ENCODE measurements at places on chromosomes 16 and 17.

- DNase-seq = no peak
Observed at GRCh38 chr17:72477491-72477890, 356.7 kb downstream of the SOX9 start.

DNA sequence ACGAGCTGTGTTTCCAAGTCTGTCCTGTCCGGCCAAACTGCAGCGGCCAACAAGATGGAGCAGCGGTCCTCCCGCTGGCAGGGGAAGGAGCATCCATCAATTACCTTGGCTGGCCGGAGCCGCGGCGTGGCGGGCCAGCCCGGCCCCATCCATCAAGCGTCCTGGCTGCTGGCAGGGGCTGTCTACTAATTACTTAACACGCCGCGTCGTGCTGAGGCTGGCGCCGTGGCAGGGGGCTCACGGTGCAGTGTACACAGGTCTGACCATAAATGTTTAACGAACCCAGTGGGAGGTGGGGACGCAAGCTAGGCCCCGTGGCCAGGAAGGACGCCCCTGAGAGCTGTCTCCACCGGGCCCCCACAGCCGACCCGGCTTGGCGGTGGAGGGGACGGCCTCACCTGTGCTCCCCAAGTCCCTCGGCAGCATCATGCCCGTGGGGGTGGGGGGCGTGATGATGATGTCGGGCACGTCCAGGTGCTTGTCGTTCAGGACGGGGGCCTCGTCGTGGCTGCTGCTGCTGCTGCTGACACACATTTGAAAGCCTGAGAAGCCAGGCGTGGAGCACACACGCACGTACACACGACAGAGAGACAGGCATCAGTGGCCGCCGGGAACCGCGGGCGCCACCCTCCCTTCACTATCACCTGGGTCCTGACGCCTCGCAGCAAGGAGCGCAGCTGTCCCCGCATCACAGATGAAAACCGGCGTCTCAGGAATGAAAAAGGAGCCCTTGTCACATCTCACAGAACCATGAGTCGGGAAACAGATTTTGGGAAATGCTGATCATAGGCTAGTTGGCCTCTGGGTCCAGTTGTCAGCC, 21.2 kb upstream of the GINS2 start:
- DNase-seq = no peak

- DNase-seq = peak; percentile 44
Observed at GRCh38 chr17:6666077-6666521, 14.5 kb downstream of the C17orf100 start.

- DNase-seq = no peak
Observed at GRCh38 chr17:82887255-82888164, 47.7 kb upstream of the ZNF750 start.

DNA sequence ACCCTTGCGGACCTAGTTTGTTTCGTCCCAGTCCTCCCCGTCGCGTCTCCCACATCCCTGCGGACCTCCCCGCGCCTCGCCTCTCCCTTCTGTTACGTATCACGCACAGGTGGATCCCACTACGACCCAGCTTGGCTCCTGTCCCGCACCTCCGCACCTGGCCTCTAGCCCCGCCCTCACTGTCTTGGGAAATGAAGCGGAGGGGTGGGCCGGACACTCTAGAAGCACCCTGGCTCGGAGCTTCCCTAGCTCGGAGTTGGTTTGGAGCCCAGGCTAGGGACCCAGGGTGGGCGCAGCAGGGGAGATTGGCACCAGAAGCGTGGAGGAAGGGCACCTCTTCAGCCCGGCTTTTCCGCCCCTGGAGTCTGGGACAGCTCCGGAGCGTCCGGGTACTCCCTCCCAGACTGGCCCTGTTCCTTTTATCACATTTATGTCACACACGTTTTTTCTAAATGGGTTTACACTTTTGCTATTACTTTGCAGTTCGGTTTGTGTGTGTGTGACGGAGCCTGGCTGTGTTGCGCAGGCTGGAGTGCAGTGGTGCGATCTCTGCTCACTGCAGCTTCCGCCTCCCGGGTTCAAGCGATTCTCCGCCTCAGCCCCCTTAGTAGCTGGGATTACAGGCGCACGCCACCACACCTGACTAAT, 1.4 kb upstream of the CEMP1 start:
- peak; percentile 67 for DNase-seq

GRCh38 chr16:49856672-49857330, 889 bp upstream of the ZNF423 start:
- DNase-seq = no peak

GRCh38 chr16:35795361-35796029, 2336.1 kb downstream of the TP53TG3F start:
- no peak for DNase-seq

GRCh38 chr16:17499223-17499902, 28.6 kb upstream of the XYLT1 start:
- DNase-seq = no peak

DNA sequence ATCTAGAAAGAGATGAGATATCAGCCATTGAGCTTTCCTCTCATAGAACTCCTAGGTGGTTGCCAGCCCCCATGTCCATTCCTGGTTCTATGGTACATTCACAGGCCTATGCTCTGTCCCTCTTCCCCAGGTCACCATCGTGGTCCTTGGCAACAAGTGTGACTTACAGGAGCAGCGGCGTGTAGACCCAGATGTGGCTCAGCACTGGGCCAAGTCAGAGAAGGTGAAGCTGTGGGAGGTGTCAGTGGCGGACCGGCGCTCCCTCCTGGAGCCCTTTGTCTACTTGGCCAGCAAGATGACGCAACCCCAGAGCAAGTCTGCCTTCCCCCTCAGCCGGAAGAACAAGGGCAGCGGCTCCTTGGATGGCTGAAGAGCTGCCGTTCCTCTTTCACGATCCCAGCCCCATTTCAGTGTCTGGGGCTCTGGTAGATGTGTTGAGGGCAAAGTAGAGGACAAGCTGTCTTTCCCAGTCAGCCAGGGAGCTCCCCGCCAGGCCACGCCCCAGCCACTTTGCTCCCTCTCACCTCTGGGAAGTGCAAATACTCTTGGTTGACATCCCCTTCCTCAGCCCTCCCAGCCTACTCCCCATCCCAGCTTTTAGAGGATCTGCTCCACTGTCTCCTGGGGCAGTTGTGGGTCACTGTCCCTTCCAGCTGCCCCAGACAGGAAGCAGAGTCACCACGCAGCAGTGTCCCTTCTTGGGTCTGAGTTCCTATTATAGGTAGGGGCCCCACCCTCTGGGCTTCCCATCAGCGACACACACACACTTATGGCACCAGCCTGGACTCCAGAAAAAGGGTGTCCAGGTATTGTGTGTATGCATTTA, 3.8 kb downstream of the NKIRAS2 start:
- DNase-seq = no peak

DNA sequence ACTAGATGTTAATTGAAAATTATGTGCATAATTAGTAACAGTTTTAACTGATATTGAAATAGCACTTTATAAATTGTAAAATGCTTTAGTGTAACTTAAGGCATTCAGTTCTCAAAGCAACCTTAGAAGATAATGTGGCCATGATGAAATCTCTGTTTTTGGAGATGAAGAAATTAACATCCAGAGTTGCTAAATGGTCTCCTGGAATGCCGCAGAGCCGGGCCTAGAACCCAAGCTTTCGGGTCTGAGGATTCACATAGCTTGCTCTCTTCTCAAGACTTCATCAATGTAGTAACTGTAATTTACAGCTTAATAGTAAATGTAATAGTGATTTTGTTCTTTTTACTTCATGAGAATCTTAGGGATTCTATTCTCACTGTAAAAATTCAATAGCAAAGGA, 272.3 kb downstream of the HS3ST3A1 start:
- no peak for DNase-seq

- no peak for DNase-seq
Observed at GRCh38 chr17:73856556-73856955, 212.3 kb upstream of the SDK2 start.

GRCh38 chr16:64013856-64014255, 1108.0 kb downstream of the CDH11 start:
- DNase-seq = no peak

DNA sequence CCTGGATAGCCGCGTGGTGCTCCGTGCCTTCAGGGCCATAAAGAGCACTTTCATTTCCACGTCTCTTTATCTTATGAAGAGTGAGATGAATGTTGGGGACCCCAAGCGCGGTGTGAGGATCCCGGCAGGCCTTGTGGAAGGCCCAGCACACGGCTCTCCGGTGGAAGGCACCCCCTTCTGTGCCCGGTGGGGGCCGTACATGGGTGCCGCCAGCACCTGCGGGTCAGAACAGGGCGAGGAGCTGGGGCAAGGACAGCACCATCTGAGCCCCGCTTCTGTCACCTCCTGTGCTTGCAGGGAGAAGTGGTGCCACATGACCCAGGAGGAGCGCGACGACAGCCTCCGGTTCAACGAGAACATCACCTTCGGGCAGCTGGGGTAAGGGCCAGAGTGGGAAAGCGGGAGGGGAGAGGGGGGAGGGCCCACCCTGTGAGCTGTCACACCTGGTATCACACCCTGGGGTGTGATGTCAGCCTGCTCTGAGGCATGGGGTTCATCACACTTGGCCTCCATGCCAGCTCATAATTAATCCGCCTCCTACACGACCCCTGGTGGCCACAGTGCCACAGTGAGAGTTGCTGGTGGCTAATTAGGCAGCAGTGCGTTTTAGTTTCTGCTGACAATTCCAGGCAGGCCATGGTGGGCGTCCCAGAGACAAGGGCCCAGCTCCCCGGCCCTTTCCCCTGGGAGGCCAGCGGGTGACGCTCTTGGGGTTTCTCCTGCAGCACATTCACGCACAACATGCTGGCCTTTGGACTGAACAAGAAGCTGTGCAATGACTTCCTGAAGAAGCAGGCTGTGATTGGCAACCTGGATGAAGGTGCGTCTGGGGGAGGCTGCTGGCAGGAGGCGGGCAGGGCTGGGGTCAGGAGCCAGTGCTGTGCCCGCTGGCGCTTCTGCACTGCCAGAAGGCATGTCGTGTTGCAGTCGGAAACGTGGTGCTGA, 25.7 kb downstream of the CIBAR2 start:
- peak; percentile 80 for DNase-seq

- DNase-seq = no peak
Observed at GRCh38 chr16:82043680-82044584, 8.9 kb downstream of the HSD17B2 start.

DNA sequence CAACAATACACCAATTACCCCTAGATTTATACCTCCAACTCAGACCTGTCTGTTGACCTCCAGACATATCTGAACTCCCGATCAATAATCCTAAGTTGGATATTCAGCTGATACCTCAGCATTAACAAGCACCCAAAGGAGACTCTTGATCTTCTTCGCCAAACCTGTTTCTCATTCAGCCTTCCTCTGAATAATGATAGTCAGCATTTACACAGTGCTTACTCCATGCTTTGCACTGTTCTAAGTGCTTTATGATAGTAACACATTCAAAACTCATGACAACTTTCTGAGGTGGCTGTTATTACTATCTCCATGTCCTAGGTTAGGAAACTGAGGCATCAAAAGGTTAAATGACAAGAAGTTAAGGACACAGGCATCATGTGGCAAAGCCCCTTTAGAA, 104.2 kb upstream of the SIAH1 start:
- no peak for DNase-seq

- DNase-seq = no peak
Observed at GRCh38 chr17:76243826-76244679, 3.8 kb upstream of the RNF157 start.

DNA sequence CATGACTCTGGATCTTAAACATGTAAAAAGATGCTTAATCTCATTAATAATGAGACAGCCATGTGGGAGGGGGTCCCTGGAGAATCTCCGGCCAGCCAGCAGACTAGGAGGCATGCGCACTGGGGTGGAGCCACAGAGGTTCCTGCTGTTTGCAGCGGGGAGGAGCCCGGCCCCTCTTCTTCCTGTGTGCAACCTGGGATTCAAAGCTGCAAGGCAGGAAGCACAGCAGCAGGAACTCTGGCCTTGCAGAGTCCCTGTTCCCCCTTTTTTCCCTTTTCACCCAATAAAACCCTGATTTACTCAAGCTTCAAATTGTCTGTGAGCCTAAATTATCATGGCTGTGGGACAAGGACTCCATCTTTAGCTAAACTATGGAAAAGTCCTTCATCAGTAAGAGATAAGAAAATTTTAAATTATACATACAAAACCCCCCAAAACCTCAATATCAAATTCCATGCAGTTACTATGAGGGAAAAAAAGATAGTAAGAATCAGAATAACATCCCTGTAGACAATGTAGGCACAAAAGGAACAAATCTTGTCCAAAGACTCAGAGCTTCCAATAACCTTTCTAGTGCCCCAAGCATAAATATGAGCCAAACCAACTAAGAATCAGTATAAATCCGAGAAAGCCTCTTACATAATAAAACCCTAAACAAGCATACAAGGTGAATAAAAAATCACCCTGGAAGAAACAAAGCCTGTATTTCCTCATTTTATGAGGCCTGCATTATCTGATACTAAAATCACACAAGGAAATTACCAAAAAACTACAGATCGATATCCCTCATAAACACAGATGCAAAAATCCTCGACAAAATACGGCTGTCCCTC, 12.1 kb downstream of the CFDP1 start:
- peak; percentile 35 for DNase-seq

DNA sequence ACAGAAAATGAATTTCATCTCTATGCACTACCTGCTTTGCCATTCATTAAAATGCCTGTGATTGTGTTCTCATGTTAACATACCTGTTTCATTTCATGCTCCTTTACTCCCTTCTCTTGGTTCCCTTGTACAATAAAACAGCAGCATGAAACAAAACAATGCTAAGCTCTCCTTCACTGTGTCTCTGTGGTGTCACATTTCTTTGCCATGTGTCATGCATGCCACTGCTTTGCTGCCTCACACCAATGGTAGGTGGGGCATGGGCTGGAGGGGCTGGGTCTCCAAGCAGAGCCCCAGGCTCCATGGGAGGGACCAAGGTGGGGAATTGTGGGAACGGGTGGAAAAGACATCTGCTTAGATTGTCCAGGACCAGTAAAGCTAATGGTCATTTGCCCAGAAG, 83.6 kb downstream of the RGS9 start:
- no peak for DNase-seq

DNA sequence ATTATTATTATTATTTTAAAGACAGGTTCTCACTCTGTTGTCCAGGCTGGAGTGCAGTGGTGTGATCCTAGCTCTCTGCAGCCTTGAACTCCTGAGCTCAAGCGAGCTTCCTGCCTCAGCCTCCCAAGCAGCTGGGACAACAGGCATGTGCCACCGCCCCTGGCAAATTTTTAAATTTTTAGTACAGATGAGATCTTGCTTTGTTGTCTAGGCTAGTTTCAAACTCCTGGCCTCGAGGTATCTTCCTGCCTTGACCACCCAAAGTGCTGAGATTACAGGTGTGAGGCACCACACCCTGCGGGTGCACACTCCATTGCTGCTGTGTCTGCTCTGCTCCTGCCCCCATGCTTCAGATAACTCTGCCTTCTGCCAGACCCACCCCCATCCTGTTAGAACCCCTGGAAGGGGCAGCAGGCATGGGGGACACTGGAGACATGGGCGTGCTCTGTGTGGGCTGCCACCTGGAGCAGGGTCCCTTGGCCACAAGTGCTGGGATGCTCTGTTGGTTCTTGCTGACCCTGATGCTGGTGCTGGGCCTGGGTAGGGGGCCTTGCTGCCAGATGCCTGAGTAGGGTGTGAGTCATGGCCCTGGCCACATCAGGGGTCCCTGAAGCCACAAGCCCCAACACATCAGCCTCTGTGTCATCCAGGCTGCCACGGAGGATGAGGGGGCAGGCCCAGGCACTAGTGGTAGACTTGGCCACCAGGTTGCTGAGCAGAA, 2.6 kb downstream of the GGT6 start:
- no peak for DNase-seq

GRCh38 chr16:50972876-50973275, 178.2 kb downstream of the SALL1 start:
- DNase-seq = no peak
